Activated CD4-positive, alpha-beta T cell treated with anti-CD3 and anti-CD28 coated beads, Interleukin-2, amount 10 ng/mL, durations not matched to agents 24 days and 14 days (primary cell): ENCODE measurements at places on chromosomes 16 and 17.

- DNase-seq, result no peak
Observed at GRCh38 chr17:79796444-79796762, 474 bp downstream of the CBX8 start.

DNA sequence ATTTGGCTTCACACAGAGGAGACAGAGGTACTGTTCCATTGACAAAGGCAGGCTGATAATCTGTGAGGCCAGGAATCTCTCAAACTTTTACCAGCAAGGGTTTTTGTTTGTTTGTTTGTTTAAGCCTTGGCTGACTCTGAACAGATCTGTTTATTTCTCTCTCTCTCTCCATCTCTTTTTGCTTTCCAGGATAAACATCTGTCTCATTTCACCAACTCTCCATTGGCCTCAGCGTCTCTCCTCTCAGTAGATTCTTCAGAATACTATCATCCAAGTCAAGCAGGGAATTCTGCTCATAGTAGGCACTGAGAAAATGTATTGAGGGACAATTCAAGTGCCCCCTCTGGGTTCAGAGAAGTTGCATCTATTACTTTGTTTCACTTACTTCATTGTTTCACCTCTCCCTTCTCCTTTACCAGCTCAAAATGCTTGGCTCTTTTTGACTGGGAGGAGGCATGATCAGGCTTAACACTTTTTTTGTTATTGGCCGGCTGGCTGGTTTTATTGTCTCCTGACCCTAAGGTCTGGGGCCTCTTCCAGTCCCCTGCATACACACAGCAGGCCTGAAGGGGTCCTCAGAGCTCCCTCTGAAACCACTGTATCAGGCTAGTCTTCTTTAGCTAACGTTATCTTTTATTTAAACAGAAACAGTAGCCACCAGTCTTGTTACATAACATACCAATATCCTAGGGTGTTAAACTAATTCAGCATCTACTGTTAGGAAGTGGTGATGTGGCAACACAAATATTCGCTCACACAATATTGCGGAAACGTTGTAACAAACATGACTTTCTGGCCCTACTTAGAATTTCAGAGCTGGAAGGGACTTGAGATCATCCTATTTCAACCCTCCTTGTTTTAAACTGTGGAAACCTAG is 2.0 kb upstream of the YPEL2 start:
- peak; percentile 82 for DNase-seq

GRCh38 chr16:20401475-20402016 is 3.0 kb downstream of the PDILT start:
- DNase-seq, result no peak

DNA sequence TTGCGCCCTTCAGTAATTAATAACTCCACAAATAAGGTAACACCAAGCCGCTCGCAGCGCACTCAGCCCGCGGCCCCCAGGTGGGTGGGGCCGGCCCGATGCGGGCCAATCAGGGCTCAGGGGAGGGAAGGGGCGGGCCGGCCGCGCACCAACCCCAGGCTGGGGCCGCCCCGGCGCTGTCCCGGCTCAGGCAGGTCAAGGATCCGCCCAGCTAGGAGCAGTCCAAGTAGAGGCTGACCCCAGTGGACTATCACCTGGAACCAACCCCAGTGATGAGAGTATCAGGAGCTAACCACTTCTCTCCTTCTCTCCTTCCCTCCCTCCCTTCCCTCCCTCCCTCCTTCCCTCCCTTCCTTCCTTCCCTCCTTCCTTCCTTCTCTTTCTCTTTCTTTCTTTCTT is 110.8 kb downstream of the C16orf78 start:
- DNase-seq, result no peak

DNA sequence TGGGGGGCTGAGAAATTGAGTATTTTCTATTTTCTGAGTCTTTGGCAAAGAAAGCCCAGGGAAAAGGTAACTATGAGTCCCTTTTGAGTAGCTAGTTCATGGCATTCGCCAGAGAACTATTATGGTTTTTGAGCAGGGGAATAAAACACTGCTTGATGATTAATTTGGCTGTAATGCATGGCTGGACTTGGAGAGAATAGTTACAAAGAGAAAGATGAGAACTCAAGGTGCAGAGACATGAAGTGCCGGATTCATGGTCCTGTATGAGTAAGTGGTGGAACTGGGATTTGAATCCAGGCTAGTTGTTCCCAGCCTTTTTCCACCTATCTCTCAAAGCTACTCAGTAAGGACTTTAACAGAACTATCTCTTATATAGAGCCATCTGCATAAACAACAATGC is 266.6 kb downstream of the CA10 start:
- no peak for DNase-seq

DNA sequence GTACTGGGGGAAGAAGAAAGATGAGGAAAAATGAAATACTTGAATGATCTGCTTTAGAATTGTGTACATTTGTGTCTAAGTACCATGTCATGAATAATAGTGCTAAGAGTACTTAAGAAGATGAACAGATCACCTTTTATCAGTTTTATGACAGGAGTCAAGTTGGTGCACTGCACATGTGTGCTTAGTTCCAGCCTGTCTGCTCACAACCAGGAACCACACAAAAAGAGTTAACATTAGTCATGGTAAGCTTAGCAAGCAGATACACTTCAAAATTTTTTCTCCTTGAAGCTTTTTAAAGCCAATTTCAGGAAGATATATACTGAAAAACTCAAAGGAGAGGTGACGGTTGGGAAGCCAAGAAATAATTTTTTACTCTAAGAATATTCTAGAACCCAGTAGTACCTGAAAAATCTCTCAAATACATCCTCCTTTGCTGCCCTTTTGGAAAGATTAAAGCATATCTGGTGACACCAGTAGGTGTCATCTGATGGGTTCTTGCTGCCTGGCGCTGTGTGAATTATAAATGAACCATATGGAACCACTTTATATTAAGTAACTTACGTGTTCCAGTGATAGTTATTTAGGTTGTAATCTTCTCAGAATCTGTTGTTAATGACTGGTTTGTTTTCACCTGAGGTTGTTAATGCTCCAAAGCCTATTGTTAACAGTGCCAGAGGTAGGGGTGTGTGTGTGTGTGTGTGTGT is 93.4 kb downstream of the MSI2 start:
- DNase-seq, result no peak

DNA sequence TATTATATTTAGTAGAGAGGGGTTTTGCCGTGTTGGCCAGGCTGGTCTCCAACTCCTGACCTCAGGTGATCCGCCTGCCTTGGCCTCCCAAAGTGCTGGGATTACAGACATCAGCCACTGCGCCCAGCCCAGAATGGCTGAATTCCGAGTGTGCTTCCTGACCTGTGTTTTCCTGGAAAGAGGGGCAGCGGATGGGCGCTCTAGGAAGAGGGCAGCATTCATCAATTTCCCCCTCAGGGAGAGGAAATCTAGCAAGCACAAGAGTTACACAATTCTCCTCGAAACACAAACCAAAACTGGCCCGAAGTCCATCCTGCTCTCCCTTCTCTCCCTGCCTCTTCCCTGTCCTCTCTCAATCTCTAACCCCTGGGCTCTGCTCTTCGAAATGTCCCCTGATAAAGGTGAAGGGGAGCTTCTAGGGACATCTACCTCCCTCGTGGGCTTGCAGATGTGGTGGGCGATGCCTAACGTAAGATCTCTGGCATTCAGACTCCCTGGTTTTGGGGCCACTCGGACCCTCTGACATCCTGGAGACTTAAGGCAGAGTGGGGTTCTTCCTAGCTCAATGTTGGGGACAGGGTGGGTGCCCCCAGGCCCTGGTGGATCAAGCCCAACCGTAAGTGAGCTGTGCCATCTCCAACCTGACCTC is 1.0 kb downstream of the IL27 start:
- no peak for DNase-seq

GRCh38 chr17:42748202-42748907 is 3.5 kb upstream of the EZH1 start:
- DNase-seq, result no peak

DNA sequence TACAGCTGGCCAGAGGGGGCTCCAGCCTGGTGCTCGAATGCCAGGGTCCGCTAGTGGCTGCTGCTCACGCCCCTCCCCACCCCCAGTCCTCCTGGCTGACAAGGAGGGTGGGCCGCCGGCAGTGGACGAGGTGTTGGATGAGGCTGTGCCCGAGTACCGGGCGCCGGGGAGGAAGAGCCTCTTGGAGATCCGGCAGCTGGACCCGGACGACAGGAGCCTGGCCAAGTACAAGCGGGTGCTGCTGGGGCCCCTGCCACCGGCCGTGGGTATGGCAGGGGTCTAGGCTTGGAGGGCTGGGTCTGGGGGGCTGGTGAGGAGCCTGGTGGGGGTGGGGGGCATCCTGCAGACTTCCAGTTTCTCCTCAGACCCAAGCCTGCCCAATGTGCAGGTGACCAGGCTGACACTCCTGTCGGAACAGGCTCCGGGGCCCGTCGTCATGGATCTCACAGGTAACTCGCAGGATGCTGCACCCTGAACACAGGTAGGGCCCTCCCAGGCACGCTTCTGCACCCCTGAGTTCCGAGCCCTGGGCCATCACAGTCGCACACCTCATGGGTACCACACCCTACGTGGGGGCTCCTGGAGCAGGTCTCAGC is 1.2 kb upstream of the PDIA2 start:
- DNase-seq, result no peak

- no peak for DNase-seq
Observed at GRCh38 chr17:4719684-4720221, 9.3 kb downstream of the ARRB2 start.
